ENCODE measurements at places on chromosomes 11 and 22. TPM values are rescaled to one million over a fixed set of nuclear protein-coding genes. Genes with fewer than 3 reads are reported as not detected.

GRCh38 chr22:42680648-42681047 is 31.5 kb upstream of the CYB5R3 start:
- DNase-seq: no peak

DNA sequence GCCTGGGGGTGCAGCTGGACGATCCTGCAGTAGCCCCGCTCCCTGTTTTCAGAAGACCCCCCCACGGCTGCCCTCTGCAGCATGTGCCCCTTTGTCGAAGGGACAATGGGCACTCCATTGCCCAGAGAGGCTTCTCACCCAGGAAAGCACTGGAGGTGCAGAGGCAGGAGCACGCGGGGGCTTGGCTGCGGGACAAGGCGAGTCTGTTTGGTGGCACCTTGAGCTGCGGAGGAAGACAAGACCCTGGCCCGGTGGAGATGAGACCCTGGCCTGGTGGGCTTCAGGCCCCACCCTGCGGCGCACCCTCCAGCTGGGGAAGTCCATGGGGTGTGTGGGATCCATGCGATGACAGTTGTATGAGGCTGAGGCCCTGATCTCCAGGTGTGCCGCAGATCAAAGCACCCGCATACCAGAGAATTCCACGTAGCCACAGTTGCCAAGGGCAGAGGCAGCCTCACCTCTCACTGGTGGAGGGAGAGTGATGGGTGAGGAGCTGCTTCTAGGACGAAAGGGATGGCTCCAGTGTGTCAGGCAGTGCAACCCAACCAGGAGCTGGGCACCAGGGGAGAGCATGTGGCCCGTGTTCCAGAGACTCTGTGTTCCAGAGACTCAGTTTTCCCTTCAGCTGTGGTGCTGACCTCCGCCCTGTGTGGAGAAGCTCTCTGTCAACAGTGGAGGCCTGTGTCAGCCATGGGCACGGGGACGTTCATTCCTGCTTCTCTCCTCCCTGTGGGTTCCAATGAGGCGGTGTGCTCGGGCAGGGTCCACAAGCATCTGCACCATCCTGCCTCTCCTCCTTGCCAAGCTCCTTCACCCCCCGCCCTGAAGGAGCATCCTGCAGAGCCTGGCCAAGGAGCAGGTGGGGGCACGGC is 10.0 kb downstream of the TBX1 start:
- no peak for DNase-seq

DNA sequence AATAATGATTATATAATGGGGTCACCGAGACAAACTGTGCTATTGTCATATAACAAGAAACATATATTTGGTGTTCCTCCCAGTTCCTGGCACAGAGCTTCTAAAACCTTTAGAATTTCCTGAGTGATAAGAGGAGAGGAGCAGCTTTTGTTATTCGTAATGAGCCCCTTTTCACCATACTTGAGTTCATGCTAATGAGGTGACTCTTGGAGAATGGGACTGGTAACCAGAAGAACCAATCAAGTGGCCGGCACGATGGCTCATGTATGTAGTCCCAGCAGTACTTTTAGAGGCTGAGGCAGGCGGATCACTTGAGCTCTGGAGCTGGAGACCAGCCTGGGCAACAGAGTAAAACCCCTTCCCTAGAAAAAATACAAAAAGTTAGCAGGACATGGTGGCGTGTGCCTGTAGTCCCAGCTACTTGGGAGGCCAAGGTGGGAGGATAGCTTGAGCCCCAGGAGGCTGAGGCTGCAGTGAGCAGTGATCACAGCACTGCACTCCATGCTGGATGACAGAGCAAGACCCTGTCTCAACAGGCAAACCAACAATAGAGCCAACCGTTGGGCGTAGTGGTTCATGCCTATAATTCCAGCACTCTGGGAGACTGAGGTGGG is 62.7 kb upstream of the FTH1 start:
- DNase-seq: no peak

Gene KRTAP5-10
- polyA plus RNA-seq: 0.23 TPM

DNA sequence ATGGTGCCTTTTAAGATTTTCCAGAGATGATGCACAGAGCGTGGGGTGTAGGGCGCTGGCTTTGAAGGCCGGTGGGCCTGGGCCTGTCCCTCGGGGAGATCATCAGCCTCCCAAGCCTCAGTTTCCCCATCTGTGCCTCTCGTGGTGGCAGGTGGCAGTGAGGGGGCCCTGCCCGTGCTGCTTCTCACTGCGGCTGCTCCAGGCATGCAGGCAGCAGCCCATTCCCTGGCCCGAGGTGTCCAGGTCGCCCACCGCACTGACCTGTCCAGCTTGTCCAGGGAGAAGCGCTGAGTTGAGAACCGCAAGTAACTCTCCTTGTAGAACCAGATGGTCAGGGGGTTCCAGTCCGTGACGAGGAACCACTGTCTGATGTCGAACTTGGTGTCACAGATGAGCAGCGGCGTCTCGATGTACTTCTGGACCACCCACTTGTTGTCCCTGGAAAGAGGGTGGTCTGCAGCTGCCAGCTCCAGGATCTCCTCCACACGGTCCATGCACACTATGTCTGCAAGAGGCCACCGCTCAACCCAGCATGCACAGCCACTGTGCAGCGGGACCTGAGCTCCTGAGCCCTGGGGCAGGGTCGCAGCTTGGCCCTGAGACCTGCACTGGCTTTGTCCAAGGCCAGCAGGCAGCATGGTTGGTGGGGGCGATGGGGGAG is 20.5 kb upstream of the IL17REL start:
- DNase-seq: no peak

DNA sequence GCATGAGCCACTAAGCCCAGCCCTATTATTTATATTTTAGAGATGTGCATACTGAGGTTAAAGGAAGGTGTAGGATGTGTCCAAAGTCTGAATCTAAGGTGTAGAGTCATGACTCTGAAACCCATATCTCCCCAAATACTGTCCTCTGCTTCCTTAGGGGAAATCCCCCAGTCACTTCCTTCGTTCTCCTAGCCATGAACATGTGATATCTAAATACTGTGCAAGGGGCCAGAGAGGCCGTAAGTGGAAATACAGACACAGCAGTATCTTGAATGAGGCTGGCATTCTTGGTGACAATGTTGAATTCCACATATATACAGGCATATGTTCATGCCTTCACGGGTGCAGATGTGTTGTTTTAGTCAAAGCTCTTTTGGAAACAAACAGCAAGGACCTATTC is 21.3 kb upstream of the PATZ1 start:
- no peak for DNase-seq

DNA sequence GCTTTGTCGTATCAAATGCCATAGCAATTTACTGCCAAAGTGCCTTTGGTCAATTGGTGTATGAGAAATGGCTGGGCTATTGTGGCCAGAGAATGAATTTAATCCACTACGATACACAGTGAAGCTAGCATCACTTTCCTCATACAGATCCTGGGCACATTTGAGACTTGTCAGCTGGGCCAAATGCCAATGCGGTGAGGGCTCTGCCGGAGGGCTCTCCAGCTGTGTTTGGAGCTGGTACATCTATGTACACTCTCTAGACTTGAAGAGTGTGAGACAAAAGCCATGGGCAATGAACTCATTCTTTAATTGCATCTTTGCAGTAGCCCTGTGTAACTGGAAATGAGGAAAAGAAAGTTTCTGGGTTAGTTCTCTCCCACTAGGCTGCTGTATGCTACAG is 1052.9 kb downstream of the NTM start:
- no peak for DNase-seq

- no peak for DNase-seq
These were observed 138.1 kb downstream of the SLC1A2 start for GRCh38 chr11:35281169-35281688.

Gene OR5P2
- polyA plus RNA-seq: not detected

DNA sequence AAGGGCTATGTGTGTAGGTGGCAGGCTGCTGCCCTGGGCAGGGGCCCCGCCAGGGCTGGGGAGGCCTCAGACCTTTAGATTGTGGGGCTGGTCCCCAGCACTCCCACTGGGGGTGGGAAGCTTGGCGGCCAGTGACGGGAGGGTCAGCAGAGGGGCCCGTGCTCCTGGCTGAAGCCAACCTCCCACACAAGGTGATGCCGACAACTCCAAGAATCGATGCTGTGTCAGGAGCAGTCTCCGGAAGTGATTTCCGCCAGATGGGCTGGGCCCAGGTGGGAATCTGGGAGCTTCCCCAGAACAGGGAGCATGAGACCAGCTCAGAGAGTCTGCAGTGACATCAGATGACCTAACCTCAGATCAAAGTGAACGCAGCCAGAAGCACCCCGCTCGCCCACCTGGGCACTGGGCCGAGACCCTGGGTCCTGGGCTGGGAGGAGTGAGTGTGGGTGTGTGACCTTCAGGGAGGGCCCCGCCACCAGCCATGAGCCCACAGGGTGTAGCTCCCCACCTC is 7.7 kb downstream of the TRPM5 start:
- no peak for DNase-seq

Gene NXPE4
- 0.14 TPM for polyA plus RNA-seq

All from left renal cortex interstitium (tissue), 4 donors.